ENCODE measurements at places on chromosomes 4 and X.

DNA sequence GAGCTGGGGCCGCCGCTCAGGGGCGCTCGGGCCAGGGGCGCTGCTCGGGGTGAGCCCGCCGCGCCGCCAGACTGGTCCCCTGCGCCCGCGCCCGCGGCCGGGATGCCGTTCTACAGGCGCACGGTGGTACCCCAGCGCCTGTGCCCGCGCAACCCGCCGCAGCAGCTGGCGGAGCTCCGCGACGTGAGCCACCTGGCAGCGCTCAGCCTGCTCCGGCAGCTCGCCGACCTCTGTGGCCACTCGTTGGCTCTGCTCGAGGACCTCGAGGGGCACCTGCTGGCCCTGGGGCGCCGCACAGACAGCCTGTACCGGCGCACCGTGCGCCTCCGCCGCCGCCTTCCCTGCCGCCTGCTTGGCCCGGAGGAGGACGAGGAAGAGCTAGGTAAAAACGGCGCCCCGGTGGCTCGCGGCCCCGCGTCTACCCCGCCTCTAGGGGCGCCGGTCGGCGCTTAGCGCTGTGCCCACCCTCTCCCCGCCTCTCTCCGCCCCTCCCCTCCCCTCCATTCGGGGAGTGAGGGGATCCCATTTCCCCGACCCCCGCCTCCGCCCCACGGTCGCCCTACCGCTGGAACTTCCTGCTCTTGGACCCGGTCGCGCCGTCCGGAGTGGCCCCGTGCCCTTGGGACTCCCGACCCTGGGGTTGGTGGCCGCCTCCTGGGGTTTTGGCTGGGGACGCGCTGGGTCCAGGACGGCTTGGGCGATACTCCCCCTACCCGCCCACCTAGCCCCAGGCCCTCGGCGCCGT is 513 bp downstream of the NHSL2 start:
- DNase-seq: peak; percentile 9

DNA sequence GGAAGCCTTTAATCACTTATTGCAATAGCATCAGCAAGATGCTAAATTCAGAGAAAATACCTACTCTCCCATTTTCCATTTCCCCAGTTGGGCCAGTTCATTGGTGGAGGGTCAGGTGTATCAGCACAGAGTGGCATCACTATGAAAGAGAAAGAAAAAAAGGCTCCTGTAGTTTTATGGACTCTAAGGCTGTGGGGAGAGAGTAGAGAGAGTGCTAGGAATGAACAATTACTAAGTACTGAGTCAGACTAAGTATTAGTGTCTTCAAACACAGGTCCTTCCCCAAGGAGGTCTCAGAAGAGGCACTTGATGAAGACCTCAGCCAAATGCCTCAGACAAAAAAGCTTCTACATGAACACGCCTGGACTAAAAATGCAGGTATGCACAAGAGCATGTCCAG is 1061.9 kb downstream of the FSTL5 start:
- DNase-seq: no peak

- DNase-seq: no peak
These were observed 83.5 kb upstream of the LIMCH1 start for GRCh38 chr4:41454423-41454822.

DNA sequence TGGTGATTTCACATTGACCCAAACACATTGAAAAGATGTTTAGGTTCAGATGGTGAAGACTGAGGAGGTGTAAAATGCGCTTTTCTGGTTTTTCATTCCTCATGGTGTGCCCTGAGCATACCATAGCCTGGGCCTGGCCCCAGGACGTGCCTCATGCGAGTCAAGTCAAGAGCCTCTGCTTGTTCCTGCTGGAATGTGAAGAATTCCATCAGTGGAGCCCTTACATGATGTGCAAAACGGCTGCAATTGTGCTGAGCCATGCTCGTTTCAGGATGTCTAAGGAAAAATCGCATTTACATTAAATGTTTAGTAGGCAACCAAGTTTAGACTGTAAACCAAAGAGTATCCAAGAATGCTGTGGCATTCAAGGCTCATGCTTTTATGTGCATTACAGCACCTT is 34.9 kb downstream of the GYG2 start:
- DNase-seq: no peak

GRCh38 chrX:38112566-38112965 is 106.2 kb downstream of the SYTL5 start:
- DNase-seq: no peak

DNA sequence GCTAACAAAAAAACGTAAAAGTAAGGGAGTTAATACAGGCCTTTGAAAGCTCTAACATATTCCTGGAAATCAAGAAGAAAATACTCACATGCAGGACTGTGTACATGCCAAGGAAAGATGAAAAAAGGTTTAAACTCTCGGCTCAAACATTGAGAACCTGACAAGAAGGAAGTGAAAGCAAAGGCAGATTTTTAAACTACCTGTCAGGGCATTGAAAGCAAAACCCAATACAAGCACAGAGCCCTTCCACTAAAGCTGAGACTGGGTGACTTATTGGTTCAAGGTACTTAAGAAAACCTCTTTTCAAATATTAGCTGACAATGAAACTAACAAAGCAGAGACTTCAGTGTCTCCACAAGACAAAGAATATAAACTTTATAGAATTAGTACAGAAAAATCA is 313.0 kb upstream of the GRID2 start:
- no peak for DNase-seq

DNA sequence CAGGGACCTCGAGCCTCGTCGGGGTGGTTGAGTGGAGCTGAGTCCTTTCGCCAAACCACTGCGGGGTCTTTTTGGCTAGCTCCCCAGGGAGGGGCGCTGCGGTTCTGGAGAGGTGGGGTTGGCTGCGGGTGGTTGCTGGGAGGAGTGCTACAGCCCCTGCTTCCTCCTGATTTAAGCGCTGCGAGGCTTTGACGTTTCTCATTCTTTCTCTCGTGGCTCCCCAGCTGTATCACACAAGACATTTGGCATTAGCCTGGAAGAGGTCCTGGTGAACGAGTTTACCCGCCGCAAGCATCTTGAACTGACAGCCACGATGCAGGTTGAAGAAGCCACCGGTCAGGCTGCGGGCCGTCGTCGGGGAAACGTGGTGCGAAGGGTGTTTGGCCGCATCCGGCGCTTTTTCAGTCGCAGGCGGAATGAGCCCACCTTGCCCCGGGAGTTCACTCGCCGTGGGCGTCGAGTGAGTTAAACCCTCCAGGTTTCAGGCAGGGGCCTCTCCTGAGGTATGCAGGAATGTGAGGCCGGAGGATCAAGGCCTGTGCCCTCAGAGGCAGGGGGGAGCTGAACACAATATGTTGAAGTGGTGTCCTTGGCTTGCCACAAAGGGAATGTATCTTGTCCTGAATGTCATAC is 25.5 kb downstream of the ARHGAP36 start:
- DNase-seq: no peak

- DNase-seq: no peak
These were observed 59.8 kb downstream of the ACOX3 start for GRCh38 chr4:8380511-8381415.

DNA sequence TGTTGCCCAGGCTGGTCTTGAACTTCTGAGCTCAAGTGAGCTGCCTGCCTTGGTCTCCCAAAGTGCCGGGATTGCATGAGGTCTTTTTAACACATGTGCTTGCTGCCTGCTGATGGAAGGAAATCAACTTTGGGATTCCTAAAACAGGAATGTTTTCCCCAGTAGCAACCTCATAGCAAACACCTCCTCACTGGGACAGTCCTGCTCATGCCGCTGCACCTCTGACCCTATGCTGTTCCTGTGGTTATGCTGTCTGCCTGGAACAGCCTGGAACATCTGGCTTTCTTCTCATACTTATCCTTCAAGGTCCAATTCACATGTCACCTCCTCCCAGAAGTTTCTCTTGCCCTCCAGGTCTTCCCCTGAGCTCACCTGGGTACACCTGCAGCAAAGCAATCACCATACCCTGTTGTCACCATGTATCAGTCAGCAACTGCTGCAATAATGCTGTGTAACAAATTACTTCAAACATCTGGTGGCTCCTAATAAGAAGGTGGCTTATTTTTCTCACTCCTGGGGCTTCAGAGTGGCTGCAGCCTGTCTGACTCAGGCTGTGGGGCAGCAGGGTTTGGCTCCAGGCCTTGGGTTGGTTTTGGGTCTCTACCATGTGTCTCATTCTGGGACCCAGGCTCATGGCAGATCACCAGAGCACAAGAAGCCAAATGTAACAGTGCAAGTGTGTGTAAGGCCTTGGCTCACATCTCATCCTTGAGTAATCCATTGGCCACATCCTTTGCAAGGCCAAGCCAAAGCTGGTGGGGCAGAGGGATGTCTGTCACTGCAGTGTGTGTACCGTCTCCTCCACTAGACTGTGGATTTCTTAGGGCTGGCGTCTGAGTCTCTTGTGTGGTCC is 59.4 kb upstream of the SORCS2 start:
- no peak for DNase-seq

DNA sequence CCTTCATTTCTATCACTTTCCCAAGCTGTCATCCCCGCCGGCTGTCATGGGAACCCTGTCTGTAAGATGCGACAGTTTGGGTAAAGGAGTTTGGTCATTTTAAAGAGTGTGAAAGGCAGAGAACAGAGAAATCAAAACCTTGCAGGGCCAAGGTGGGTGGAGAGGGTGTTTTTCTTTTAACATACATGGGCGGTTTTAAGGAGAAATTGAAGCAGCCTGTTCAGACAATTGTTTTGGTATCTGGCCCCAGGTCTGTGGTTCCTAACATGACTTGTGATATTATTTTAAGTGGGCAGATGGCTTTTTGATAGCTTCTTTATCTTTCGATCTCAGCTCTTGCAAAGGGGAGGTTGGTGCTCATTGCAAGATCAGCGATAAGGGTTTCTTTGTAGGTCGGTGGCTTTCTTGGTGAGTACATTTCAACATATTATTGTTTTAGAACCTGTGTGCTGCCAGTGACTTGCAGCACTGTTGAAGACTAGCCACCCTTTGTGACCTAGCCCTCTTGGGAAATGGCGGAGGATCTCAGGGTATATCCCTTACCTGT is 3.7 kb downstream of the PPP1R3F start:
- peak; percentile 9 for DNase-seq

DNA sequence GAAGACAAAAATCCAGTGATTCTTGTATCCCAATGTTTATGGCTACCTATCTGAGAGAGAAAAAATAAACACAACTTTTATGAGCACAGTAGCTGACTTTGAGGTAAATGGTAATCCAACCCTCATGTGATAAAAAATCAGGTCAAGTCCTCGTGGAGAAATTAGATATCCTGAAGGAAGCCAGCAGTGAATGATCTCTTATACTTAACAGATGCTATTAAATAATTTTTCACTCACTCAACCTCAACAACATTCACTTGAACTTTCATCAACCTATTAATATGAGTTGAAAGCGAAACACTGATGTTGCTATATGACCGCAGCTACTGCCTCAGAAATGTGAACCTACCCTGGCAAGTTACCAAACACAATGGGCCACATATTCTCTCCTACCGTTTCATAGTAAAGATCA is 105.4 kb downstream of the GPC3 start:
- no peak for DNase-seq

DNA sequence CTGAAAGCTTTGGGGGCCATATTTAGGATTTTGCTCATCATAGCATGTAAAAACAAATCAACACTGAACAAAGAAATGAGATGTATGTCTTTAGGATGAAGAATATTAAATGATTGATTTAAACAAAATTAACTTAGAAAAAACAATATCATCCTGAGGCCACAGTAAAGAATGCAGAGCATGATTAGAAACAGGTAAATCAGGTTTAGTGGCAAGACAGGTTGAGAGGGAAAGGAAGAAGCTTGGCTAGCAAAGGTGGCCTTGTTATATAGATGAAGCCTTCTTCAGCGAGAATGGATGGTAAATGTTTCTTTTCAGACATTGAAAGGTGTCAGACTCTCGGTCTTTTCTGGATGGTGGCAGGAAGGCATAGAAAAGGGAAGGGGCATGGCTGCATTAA is 11.9 kb upstream of the MAGEB16 start:
- no peak for DNase-seq

DNA sequence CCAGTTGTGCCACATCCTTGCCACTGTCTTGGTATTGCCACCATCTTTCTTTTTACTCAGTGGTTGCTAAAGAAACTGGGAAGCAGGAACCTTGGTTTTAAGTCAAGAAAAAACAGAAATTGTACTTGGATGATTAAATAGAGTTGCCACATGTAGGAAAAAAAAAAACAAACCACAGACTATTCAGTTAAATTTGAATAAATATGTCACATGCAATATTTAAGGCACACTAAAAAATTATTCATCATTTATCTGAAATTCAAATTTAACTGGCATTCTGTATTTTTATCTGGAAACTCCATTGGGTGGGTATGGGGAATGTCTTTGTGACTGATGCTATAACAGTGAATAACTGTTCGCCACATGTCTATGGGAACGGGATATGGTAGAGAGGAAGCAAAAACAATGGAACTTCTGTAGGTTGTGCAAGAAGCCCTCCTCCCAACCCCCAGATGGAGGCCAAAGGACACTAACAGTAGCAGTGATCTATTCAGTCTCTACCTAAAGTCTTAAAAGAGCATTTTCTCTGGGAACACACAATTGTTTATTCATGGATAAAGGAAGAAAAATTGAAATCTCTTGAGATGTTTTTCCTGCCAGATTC is 57.0 kb upstream of the PLAC8 start:
- DNase-seq: no peak

DNA sequence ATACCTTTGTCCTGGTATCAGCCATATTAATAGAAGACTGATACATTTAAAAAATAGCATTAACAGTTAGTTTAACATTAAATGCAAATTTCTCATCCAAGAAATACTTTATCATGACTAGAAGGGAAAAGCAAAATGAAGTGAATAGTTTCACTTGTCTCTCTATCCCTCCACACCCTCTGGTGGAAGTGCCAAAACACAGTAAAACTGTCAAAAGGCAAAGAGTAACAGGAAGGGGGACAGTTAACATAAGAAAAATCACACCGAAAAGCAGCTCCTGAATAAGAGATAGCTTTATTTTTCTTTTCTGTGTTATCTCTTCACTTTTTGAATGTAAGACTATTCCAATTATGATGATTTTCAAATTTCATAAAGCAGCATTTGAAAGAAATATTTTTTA is 187.2 kb downstream of the FBXW7 start:
- DNase-seq: no peak

Data from activated CD4-positive, alpha-beta T cell treated with anti-CD3 and anti-CD28 coated beads, Interleukin-2, amount 50 U/mL, for 1 hour (primary cell).